ENCODE measurements at places on chromosomes 6 and 20.
A peak's percentile ranks its signal among the peaks of the same experiment; 100 is the strongest.

GRCh38 chr6:85677234-85677956 lies 34.7 kb upstream of the SYNCRIP start:
- DNase-seq: no peak

DNA sequence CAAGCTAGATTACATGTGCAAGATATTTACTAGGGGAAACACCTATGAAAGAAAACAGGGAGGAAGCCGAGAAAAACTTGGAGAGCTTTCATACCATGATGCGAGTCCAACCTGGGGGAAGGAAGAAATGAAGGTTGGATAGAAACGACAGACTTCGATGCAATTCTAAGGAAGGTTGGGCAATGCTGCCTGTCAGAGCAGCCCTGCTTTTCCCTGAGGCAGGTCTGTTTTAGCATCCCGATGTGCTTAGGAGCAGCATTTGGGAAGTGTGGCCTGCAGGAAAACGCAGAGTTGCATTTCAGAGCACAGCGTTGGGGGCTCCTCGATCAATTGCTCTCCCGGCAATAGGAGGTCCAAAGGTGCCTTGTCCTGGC lies 91.9 kb upstream of the DTNBP1 start:
- DNase-seq: no peak

DNA sequence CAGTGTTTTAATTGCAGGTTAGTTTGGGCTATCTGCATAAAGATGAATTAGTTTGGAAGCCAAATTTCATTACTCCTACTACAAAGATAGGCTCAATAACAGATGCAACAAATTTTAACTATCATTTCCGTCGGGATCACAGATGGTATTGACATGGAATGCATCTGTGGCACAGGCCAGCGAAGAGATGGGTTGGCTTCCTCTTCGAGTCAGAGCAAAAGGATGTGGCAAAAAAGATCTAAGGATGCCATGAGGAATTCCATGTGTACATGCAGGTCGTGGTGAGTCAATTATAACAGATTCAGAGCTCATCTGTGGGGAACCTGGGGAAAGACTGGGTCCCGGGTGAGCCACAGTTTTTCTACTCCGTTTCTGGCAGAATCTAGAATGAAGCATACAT lies 83.0 kb upstream of the CITED2 start:
- DNase-seq: no peak

DNA sequence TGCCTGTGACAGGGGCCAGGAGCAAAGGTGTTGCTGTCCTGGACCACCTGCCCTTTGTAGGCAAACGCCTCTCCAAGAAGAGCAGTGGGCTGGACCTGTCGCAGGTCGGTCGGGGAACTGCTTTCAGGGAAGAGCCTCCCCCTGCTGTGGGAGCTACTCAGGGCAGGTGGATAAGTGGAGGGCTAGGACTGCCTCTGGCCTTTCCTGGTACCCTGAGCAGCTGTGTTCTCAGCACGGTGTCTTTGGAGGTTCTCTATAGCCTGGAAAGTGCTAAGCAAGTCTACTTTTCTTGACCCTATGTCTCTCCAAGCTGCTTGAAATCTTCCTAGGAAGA lies 35.0 kb downstream of the BPIFB1 start:
- DNase-seq: peak; percentile 2

GRCh38 chr20:35004051-35004725 lies 48.5 kb downstream of the MYH7B start:
- no peak for DNase-seq

- no peak for DNase-seq
Measured at GRCh38 chr6:55137929-55138693, 36.2 kb upstream of the HCRTR2 start.

- DNase-seq: no peak
Measured at GRCh38 chr6:6412221-6412620, 91.8 kb upstream of the F13A1 start.

- DNase-seq: no peak
Measured at GRCh38 chr20:61958773-61959700, 106.6 kb downstream of the TAF4 start.

- DNase-seq: no peak
Measured at GRCh38 chr6:5135788-5136376, 50.7 kb downstream of the PPP1R3G start.
